ENCODE measurements at places on chromosomes 2 and 18.

DNA sequence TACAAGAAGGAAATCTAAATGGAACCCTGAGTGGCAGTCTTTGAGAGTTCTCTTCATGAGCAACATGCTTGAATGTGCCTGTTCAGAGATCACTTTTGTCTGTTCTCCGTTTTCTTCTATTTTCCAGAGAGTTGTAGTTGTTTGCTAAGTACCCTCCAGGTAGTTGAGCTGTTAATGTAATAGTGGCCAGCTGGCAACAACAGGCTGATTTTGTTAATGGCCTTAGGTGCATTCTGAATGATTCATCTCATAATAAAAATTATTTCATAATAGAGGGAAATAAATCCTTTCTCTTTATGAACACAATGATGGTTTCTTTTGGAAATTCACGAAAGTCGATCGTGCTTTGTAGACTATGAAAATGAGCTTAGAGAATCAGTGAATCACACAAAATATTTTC lies 136.8 kb downstream of the LRP1B start:
- DNase-seq = no peak

GRCh38 chr18:46321955-46322354 lies 217.8 kb downstream of the HAUS1 start:
- DNase-seq = no peak

- no peak for DNase-seq
Measured at GRCh38 chr2:16171425-16171920, 231.1 kb downstream of the MYCN start.

DNA sequence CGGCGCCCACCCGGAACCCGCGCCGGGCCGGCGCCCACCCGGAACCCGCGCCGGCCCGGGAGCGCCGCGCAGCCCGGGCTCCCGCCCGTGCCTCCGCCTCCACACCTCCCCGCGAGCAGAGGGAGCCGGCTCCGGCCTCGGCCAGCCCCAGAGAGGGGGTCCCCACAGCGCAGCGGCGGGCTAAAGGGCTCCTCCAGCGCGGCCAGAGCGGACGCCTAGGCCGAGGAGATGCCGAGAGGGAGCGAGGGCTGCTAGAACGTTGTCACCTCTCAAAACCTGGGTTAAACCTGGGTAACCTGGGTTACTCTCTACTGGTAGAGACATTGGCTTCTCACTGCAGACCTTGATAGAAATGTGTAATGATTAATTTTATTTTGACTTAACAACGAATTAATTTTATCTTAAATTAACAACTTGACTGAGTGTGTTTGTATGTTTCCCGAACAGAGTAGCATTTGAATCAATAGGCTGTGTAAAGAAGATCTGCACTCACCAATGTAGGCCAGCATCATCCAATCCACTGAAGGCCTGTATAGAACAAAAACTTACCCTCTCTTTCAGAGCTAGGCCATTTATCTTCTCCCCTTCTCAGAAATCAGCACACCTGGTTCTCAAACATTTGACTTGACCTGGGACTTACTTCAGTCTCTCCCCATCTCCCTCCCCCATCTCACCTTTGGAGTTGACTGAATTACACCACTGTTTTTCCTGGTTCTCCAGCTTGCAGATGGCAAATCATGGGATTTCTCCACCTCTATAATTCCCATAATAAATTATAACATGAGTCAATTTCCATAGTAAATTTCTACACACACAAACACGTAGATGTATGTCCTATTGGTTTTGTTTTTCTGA lies 242.7 kb downstream of the ASXL3 start:
- no peak for DNase-seq

GRCh38 chr2:96756788-96757476 lies 3.8 kb upstream of the CNNM4 start:
- no peak for DNase-seq

DNA sequence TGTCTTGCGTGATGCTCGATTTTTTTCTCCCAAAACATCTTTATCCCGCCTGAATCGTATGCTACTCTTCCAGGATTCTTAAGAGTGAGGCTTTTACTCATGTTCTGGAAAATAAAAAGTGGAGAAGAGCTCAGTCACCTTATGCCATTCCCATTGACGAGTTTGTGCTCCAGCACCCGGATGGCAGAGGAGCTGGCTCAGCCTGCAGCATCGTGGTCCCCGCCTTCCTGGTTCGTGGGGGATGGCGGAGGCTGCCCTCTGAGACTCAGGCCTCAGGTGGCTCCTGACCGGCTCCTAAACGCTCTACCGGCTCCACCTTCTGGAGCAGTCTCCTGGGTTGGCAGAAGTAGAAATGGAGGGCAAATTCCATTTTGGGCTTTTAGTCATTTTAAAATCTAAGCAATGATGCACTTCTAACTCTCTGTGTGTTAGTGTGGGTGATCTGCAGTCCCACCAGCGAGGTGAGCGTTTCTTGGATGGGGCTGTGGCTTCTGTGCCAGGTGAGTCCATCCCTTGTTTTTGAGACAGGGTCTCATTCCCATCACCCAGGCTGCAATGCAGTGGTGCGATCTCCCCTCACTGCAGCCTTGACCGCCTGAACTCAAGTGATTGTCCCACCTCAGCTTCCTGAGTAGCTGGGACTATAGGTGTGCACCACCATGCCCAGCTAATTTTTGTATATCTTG lies 27.8 kb downstream of the RTP5 start:
- no peak for DNase-seq

GRCh38 chr18:35998967-35999366 lies 26.5 kb downstream of the RMP24 start:
- no peak for DNase-seq

DNA sequence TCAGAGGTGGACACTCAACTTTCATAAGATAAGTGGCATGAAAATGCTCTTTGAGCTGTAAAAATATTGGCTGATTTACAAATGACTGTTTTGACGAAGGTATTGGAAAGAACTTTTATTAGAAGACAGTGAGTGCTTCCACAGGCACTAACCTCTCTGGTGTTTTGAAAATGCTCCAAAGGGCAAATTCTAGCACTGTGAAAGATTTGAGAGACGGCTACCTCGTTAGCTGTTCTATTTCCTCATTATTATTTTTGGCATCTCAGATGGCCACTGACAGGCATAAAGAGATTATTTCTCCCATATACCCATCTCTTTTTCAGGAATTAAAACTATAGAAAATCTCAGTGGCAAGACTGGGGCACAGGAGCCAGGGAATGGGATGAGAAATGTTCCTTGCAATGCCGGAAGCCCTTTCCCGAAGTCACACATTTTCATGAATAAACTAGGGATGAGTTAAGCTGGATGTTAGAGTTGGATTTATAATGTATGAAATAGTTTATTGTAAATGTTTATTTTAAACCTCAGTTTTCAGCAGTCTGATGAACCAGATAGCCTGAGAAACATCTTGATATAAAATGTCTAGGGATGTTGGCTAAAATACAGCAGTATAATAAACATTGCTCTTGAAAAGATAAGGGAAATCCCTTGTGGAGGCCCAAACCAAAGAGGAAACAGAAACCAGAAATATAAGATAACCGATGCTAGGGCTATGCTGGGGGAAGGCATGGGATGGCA lies 175.7 kb downstream of the ASB1 start:
- no peak for DNase-seq

GRCh38 chr2:21103274-21103891 lies 20.4 kb upstream of the TDRD15 start:
- DNase-seq = no peak

DNA sequence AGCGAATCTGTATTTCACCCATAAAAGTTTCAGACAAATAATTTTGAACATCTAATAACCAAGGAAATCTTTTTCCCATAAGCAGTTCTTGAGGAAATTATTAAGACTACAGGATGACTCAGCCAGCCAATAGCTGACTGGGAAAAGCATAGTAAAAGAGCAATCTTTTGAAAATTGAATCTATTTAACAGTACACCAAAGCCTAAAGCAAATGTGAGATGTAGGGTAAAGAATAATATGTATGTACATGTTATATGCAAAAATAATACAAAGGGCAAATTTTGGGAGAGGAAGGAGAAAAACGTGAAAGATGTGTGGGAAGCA lies 12.6 kb upstream of the KDSR start:
- DNase-seq = no peak

- no peak for DNase-seq
Measured at GRCh38 chr2:182043861-182044260, 58.2 kb downstream of the PPP1R1C start.

DNA sequence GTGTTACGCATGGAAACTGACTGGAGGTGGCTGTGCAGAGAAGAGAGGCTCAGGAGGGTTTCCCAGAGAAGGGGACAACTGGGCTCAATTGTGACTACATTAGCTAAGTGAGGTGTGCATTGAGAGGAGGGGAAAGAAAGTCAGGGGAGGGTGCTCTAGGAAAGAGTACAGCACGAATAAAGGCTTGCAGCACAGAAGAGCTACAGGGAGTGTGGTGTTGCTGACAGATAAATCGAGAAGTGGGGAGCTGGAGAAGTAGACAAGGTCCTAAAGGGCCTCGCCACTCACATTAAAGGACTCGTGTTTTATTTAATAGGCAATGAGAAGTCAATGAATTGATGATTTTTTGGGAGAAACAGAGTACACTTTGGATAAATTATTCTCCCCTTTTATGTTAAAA lies 65.7 kb upstream of the CTAGE1 start:
- no peak for DNase-seq

GRCh38 chr2:72035518-72036172 lies 112.0 kb downstream of the CYP26B1 start:
- DNase-seq = no peak

GRCh38 chr2:231124838-231125568 lies at the start of gene HTR2B:
TSS of gene HTR2B (minus strand) at chr2:231125042. CDS start at chr2:231123764, 1,278 bp downstream.
- no peak for DNase-seq

DNA sequence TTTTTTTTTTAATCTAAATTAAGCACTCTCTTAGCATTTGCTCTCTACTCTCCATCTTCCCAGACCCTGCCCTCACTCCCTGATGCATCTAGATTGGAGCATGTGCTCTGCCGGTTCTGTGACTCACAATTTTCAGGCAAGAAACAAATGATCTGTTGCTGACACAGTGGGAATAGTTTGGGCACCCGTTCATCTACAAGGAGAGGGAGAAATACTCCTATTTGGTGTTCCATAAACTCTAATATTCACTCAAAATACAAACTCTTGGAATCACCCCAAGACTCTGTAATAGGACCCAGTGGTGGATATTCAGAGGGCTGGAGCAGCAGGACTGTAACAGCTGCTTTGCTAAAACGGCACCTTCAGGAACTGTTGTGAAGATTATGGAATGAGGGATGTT lies 37.1 kb upstream of the LINC00305 start:
- DNase-seq = no peak

GRCh38 chr2:231935207-231935524 lies 9.0 kb upstream of the NPPC start:
- no peak for DNase-seq

GRCh38 chr2:138245310-138245709 lies 256.3 kb upstream of the SPOPL start:
- no peak for DNase-seq

DNA sequence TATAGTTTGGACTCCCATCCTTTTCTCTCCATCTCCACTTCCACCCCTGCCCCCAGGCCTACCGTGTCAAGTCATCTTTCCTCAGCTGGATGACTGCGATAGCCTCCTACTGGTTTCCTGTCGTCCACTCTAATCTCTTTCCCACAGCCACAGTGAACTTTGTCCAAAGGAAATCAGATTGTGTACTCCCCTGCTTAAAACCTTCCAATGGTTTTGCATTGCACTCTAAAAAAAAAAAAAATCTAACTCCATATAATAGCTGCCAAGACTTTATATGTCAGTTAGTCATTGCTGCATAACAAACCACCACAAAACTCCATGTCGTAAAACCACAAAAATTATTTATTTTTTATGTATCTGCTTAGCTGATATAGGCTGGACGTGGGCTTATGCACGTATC lies 160.2 kb upstream of the CCDC68 start:
- no peak for DNase-seq

DNA sequence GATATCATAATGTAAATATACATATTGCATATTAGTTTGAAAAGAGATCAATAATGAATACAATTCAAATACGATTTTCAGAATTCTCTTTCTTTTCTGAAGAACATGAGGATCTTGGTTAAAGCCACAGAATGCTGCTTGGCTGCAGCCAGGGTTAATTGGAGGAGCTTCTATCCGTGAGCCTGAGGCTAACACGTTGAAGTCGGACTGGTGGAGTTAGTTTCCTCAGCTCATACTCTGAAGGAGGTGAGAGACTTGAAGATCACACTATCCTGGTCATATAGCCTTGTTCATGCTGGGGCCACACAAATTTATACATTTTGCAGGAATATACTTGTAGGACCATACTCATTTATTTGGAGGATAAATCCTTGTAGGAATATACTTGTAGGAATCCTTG lies 335.8 kb downstream of the TRIB2 start:
- no peak for DNase-seq

DNA sequence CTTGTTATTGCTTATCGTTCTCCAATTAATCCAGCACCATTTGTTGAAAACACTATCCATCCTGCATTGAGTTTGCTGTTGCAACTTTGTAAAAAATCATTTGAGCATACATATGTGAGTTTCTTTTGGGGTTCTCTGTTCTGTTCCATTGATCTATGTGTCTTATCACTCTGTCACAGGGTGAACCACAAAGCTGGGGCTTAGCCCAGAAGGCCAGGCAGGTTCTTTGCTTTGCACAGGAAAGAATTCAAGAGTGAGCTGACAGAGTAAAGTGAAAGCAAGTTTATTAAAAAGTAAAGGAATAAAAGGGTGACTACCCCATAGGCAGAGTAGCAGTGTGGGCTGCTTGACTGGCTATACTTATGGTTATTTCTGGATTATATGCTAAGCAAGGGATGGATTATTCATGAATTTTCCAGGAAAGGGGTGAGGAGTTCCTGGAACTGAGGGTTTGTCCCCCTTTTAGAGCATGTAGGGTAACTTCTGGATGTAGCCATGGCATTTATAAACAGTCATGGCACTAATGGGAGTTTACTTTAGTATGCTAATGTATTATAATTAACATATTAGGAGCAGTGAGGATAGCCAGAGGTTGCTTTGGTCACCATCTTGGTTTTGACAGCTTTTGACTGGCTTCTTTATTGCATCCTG lies 46.8 kb downstream of the RNF138 start:
- DNase-seq = no peak

GRCh38 chr2:214465363-214466146 lies 54.7 kb downstream of the VWC2L start:
- no peak for DNase-seq

DNA sequence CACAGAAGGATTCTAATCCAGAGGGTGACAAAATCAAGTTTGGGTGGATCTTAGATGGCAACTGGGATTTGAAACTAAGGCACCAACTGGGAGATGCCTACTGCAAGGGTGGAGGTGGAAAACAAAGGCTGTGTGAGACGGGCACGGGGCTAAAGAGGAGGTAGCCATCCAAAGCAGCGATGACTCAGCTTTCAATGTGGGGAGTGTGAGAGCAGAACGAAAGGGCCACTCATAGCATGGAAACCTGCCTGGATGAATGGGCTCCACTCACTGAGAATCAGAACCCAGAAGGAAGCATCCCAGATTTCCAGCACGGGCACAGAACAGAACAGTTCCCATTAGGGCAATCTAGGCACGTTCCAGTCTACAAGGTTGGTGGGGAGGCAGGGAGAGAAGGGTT lies 159.5 kb downstream of the COL4A4 start:
- no peak for DNase-seq

GRCh38 chr2:73112026-73112912 lies 479 bp downstream of the RAB11FIP5 start:
- DNase-seq = no peak

GRCh38 chr2:7539760-7540159 lies 622.5 kb downstream of the RNF144A start:
- no peak for DNase-seq
